ENCODE measurements at places on chromosomes 11 and 22.

DNA sequence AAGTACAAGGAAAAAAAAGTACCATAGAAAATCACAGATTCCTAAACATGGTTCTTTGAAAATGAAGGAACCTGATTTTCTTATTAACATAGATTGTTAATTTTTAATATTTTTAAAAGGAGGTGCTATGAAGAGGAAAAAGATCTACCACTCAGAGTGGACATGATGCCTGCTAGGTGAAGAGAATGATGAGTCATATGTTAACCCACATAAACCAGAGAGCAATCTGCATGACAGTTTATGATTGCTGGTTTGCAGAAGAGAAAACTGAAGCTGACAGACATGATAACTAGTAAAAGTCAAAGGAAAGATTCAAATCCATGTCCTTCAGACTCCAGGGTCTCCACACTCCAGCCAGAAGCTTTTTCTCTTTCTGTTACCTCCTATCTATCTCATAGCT is 1231.7 kb downstream of the LRRC4C start:
- DNase-seq, result no peak

DNA sequence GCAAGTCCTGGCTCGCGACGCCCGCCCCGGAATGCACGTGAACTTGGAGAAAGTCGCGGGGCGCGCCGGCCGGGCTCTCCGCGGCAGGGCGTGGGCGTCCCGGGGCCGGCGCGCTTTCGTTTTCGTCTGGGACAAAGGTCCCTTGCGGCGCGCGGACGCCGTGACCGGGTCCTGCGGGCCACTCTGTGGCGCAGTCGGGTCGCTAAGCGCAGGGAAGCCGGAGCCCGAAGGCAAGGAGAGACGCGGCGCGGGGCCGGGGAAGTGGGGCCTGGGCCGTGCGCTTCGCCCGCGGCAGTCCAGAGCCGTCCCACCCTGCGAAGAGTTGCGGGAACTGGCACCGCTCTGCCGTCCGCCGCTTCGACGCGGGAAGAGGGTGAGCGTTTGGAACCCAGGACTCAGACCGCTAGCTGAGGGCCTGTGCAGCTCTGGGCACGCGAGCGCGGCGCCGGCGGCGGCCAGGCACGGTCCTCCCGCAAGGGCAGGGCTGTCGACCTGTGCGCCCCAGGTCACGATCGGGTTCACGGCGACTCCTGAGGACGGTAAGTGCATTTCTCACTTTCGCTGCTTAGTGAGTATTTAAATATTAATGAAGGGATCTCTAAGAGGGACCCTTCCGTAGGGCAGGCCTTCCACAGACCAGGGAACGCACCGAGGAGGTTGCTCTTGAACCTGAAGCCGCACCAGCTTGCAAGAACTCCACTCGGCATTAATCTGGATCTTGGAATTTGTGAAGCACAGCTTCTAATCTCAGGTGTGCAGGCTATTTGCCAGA is 78.0 kb upstream of the PPARA start:
- no peak for DNase-seq

DNA sequence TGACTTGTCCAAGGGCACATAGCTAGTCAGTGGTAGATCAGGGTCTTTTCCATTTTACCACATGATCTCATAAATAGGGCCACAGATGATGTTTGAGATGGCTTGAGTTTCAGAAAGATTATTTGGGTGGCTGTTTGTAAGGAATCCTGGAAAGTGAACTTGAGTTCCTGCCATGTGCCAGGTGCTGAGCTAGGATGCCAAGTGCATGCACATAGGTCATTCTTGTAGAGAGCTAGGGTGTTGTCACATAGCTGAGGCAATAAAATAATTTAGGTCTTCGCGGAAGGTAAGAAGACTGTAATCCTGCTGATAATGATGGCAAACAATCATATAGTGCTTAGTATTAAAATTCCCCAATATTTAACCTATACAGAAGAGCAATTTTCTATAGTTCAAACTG is 1162.6 kb upstream of the TENM4 start:
- no peak for DNase-seq

GRCh38 chr22:32811788-32812545 is 10.5 kb downstream of the TIMP3 start:
- no peak for DNase-seq

DNA sequence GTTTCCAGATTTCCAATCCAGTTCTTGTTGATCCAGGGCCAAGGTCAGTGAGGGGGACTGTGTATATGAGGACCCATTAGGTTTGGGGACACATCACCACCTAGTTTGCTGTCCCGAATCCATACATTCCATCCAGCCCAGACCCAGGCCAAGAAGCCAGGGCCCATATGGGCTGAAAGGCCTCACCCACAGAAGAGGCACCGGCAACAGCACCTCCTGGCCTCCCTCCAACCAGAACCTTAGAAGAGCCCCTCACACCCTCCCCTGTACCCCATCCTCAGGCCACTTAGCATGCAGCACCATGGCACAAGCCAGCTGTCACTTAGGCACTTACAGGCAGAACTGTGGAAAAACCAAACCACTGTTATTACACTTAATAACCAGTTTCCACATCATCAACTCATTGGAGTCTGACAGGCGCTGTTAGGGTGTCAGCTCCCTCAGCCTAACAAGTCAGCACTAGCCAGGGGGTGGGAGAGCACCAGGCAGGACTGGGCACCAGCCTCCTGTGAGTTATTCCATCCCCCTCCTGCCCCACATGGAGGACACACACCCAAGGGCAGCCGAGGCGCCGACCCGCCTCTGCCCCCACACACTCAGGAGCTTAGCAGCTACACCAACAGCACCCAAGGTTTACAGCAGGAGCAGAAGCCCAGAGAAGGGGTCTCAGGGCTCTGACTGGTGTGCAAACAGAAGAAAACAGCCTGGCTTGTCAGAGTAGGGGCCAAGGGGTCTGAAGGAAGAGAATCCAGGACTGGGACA is 132.0 kb downstream of the BUD13 start:
- DNase-seq, result no peak

DNA sequence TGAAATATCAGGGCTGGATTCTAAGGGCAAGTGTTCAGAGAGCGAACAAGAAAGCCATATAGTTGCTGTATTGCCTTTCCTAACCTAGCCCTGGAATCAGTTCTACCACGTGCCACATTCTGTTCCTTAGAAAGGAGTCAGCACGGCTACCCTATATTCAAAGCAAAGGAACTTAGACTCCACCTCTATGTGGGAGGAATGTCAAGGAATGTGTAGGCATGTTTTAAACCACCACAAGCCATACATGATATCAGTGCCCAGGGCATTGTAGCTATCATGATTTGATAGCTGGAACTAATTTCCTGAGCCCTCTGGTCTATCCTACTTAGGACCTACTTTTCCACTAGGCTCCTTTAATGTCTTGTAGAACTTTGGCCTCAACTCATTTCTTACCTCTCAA is 2.5 kb upstream of the EIF4ENIF1 start:
- no peak for DNase-seq

DNA sequence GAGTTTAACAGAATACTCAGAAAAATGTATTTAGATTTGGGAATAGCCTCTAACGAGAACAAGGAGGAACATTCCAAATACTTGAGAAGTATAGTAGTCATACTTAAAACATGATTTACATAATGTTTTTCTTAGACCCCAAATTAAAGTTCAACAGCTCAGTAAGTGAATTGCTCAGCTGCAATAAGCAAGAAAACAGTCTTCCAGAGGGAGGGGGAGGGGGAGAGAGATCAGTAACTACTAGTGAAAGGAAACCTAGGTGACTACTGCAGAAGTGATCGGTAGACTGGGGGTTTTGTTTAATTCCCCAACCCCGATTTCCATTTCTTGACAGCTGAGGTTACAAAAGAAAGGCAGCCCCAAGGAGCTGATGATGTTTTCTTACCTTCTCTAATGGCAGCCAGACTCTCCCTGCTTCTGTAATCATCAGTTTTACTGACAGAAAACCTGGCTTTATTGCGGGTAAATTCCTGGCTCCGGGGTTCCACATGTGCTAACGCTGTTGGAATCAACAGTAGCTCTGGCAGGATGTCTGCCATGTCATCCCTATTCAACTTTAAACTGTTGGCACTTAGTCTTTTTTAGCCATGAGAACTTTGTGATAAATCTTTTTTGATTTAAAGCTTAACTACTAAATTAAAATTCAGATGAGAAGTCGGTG is 82.4 kb upstream of the BIRC3 start:
- DNase-seq, result no peak

- no peak for DNase-seq
Measured at GRCh38 chr11:92406472-92406871, 181.9 kb downstream of the FAT3 start.

- no peak for DNase-seq
Measured at GRCh38 chr11:71505001-71505400, 22.1 kb upstream of the KRTAP5-7 start.

- DNase-seq, result no peak
Measured at GRCh38 chr11:35536470-35536869, 11.1 kb upstream of the PAMR1 start.

GRCh38 chr22:39254789-39255298 is 10.1 kb upstream of the PDGFB start:
- DNase-seq, result no peak

GRCh38 chr11:126355324-126355925 is at the start of gene ST3GAL4:
TSS of gene ST3GAL4 (plus strand) at chr11:126355686. CDS start at chr11:126406156, 50,470 bp downstream.
- peak; percentile 83 for DNase-seq

GRCh38 chr11:119650251-119650650 is 78.7 kb downstream of the NECTIN1 start:
- no peak for DNase-seq

DNA sequence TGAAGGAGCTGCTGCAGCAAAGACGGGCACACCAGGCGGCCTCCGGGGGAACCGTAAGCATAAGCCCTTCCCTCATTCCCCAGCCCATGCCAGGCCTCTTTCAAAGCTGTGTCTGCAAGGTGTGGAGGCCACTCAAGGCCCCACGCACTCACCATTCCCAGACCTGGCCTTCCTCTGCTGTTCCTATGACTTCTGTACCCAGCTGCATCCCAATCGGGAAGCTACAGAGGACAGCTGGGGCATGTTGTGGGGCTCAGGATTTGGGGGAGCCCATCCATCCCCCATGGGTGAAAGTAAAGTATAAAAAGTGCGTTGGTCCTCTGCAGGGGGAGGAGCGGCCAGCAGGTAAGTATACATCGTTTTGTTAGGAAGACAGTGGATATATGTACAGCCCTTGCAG is 2.2 kb downstream of the POU2AF3 start:
- no peak for DNase-seq

DNA sequence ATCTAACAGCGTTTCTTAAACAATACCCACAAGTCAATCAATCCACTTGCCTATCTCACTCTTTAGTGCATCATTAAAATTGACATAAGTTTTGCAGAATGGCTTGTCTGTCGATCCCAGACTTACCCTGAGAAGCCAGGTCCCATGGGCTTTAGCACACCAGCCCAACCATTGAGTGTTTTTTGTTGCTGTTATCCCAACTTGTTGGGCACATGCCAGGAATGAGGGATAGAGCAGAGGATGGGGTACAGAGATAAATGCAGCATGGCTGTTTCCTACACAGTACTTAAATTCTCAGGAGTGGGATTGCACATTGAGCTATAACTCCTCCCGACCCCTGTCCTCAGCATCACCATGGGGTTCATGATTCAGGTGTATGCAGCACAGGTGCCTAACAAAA is 64.2 kb upstream of the RASSF10 start:
- no peak for DNase-seq

DNA sequence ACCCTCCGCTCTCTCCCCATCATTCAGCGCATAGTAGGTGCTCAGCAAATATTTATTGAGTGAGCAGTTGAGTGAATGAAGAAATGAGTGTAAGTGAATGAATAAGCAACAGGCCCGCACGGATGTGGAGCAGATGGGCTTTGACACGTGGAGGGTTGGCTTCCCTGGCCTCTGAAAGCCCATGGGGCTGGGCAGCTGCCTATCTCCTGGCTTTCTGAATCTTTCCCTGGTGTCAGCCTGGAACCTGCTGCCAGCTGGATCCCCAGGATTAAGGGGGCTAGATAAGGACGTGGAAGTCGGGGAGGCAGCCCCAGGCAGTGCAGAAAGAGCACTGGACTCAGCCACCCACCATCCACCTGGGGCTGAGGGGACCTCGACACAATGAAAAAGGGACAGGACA is 12.6 kb downstream of the IL2RB start:
- DNase-seq, result no peak

DNA sequence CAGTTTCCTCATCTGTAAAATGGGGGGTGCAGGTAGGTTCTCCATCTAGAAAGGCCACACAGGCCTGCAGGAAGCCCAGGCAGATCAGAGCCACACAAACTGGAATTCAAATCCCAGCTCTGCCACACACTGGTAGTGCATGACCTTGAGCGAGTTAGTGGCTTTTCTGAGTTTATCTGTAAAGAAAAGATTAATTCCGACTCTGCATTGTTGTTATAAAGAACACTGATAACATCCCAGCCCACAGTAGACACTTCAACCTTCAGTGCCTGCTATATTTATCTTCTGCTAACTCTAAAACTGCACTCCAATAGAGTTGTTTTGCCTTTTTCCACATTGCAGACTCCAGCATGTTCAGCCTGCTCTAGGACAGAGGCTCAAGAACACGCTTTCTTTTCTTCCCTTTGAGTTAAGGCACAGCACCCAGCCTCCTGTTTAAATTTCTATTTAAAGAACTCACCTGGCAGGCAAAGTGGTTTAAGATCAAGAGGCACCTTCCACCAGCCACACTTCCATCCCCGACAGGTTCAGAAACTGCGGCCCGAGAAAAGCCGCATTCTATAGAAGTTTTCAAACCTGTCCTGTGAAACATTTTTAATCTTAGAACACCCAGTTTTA is 133.9 kb downstream of the PLEKHA7 start:
- DNase-seq, result no peak

GRCh38 chr22:33372875-33373274 is 314.7 kb upstream of the SYN3 start:
- DNase-seq, result no peak

GRCh38 chr11:1633864-1634263 is 4.3 kb downstream of the KRTAP5-5 start:
- no peak for DNase-seq

DNA sequence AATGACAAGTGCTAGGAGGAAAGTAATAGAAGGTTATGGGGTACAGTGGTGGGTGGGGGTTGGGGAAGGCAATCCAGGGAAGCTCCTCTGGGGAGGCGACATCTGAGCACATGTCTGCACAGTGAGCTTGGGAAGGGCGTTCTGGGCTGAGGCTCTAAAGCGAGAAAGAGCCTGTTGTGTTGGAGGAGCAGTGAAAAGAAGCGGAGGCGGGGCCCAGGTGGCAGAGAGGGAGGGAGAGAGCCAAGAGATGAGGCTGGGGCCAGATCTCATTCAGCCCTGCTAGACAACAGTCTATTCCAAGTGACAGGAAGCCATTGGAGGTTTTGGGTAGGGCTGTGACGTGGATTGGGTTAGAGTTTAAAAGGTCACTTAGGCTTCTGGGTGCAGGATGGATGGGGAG is 55.3 kb upstream of the PARVG start:
- DNase-seq, result no peak

- no peak for DNase-seq
Measured at GRCh38 chr11:69654660-69655478, 13.9 kb downstream of the CCND1 start.

GRCh38 chr11:67666303-67666645 is 8.1 kb downstream of the ALDH3B2 start:
- DNase-seq, result no peak

All from progenitor cell of endocrine pancreas (in vitro differentiated cells).